Fibroblast of pulmonary artery (primary cell): ENCODE measurements at places on chromosomes 4 and X.

GRCh38 chr4:107993969-107994368 is 4.3 kb downstream of the HADH start:
- DNase-seq = no peak

GRCh38 chr4:55297346-55297745 is 48.7 kb upstream of the SRD5A3 start:
- DNase-seq = no peak

- DNase-seq = no peak
Measured at GRCh38 chr4:41748571-41749475, at the start of gene PHOX2B. PHOX2B (minus strand) TSS chr4:41748725; CDS start chr4:41748610, 115 bp downstream.

GRCh38 chr4:101232074-101232776 is 115.1 kb downstream of the PPP3CA start:
- peak; percentile 83 for DNase-seq

GRCh38 chr4:184345573-184345922 is 127.9 kb upstream of the ENPP6 start:
- DNase-seq = no peak

DNA sequence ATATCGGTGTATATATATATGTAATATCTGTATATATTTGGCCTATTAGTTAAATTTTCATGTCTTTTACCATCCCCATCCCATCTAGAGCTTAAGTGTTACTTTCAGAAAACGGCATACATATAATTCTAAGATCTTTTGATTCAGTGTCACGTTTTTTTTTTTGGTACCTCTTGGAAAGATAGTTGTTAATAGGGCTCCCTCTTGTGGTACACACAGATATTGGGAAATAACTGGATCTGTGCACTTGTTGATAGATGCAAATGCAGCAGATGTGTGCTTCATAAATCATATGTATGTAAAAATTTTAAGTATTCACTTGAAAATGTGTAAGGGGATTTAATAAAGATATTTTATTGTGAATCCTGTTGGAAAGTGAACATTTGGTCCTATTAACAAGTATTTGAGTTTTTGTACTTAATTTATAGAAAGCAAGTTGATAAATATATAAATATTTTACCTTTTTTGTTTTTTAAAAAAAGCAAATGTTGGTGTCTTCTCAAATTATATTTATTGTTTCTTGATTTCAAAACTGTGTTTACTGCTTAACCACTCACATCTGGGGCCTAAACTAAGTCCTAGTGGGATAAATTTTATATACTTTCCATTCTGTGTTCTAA is 74.7 kb downstream of the PAQR3 start:
- peak; percentile 91 for DNase-seq

- DNase-seq = peak; percentile 55
Measured at GRCh38 chr4:125123570-125124109, 191.1 kb upstream of the FAT4 start.

DNA sequence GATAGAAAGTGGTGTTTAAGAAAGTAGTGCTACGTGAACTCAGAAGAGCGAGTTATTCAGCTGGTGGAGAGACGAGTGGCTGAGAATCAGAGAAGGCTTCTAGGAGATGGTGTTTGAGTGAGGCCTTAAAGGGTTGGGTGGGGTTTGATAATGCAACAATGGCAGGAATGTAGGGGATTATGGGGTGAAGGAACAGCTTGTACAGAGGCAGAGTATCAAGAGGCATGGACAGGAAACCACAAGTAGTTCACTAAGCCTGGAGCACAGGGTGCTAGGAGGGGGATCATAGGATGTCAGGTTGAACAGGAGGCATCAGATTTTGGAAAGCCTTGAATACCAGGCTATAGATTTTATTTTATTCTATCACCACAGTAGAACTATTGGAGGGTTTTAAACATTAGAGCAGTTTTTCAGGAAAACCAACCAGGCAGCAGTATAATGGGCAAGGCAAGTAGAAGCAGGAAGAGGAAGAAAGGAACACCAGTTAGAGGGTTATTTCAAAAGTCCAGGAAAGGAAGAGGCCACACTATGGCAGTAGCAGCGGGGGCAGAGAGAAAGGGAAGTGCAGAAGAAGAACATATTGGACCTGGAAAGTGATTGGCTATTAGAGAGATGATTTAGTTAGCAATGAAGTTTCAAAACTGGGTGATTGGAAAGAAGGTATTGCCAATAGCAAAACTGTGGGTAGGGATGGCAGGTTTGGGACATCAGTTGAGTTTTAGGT is 99.2 kb downstream of the DOCK11 start:
- peak; percentile 4 for DNase-seq

- DNase-seq = peak; percentile 82
Measured at GRCh38 chr4:71713611-71714203, 70.2 kb downstream of the GC start.

- DNase-seq = no peak
Measured at GRCh38 chrX:146264763-146265375, 447.2 kb downstream of the SLITRK2 start.

DNA sequence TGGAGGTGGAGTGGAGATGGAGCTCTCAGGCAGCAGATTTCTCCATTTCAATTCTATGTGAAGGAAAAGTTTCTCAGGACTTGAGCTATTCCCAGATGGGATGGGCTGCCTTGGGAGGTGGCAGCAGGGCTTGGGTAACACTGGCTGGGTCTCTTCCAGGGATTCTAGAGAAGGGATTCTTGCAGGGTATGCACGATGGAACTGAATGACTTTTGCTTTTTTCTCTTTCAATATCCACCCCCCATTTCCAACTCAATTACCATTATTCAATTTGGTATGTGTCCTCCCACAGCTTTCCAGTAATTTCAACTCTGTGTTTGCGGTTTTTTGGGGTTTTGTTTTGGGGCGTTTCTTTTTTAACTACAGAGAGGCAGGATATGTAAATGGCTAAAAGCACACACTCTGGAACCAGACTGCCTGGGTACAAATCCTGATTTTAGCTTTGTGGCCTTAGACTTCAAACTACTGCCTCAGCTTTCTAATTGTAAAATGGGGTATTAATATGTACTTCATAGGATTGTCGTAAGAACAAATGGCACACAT is 228.8 kb downstream of the EVC2 start:
- no peak for DNase-seq

DNA sequence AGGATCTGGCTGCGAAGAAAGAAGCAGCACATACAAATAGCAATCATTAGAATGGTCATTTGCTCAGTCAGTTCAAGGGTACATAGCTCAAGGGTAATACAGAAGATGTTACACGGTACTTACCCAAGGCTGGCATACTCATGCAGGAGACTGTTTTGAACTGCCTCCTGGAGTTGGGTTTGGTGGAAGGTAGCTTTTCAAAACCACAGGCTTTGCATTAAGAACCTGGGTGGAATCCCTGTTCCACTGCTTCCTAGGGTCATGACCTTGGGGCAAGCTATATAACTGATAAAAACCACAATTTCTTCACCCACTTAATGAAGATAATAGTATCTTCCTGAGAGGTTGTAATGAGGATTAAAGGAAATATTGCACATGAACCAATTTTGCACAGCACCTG is 36.5 kb downstream of the TBC1D9 start:
- no peak for DNase-seq

DNA sequence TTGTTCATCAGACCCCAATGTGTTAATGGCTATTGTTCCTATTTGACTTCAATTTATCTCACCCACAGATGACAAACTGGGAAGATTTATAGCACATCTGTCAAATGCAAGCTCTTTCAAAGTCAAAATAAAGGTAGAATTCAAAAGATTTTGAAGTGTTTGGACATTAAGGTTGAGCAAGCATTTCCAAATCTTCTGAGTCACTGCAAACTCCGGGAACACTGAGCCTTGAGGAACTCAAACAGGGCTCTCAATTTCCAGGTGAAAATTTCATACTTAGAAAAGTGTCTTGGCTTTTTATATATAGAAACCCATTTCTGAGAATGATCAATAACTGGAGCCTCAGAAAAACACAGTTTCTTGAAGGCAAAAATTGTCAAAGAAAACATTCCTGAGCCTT is 199.5 kb upstream of the IGFBP7 start:
- DNase-seq = no peak

DNA sequence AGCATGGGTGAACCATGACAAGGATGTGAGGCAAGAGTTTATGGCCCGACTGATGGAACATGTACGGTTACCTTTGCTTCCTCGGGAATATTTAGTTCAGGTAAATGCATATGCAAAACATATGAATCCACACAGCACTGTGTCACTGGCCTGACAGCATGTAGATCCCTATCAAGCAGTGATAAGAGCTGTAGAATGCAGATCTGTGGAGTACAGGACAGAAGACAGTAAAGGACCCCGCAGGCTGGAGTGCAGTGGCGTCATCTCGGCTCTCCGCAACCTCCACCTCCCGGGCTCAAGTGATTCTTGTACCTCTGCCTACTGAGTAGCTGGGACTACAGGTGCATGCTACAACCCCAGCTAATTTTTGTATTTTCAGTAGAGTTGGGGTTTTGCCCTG is 29.8 kb upstream of the MSMO1 start:
- no peak for DNase-seq

- no peak for DNase-seq
Measured at GRCh38 chr4:1153567-1154090, 18.8 kb downstream of the SPON2 start.

DNA sequence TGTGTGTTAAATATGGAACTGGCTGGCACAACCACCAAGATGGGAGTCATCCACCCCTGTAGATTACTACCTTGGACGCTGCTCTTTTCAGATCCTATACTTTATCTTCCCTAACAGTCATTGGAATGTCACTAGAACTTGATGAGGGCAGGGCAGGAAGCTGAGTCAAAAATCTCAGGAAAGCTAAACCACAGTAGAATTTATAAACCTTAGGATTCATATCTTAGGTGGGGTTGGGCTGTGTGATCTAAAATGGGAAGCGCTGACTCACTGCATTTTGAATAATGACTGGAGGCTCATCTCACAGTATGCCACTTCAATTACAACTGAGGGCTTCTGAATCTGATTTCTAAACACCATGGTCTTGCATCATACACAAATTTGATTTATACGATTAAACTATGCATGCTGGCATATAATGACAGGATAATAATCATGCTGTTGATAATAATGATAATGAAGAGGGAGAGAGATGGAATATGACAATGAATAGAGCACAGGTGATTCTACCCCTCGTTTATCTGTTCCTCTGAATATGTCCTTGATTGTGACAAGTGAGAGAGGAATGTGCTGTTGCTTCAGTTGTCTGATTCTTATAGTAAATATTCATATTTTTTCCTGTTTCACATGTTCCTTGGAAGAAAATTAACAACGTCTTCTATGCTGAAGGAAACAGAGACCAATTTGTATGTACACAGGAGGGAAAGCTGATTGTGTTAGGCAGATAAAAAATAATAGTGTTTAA is 270.3 kb upstream of the HS3ST1 start:
- DNase-seq = peak; percentile 60

DNA sequence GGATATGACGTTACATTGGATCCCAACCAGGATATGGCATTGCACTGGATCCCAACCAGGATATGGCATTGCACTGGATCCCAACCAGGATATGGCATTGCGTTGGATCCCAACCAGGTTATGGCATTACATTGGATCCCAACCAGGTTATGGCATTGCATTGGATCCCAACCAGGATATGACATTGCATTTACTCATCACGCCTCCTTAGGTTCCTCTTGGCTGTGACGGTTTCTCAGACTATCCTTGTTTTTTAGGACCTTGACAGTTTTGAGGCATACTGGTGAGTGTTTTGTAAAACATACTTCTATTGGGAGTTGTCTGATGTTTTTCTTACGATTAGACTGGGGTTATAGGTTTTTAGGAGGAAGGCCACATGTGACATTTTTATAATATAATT is 5.4 kb upstream of the ACSL1 start:
- DNase-seq = no peak

GRCh38 chrX:152819266-152819665 is 11.3 kb downstream of the CETN2 start:
- no peak for DNase-seq

GRCh38 chr4:4259484-4260100 is 11.6 kb upstream of the TMEM128 start:
- no peak for DNase-seq

DNA sequence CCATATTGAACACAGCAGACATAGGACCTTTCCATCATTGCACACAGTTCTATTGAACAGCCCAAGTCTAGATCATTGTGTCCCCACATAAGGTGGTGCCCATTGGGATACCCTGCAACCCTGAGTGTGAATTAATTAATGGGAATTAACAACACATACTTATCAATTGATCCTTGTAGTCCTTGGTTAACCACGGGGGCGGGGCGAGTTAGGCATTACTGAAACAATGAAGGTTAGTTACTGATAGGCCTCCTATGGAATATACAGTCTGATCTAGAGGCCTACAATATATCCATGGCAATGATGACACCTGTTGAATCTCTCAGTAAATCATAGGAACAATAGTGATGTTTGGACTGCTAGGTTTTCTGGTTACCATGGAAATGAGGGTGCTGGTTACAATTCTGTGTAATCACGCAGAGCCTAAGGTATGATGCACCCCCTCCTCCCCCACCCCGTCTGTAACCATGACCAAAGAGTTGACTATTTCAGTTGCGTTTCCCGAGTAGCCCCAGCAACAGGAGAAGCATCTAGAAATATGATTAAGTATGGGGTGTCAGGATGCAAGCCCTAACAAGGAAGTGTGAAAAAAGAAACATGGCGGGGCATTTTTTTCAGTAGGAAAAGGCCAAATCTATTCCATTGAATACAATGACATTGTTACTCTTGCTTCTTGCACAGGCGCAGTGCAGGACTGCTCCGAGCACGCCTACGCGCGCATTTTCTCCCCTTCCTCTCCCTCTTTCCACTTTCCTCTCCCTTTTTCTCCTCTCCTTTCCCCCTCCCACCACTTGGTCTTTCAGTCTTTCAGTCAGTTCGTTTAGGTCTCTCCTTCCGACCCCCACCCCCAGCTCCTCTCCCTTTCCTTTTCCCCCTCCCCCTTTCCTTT is 677 bp upstream of the NONO start:
- peak; percentile 52 for DNase-seq

GRCh38 chr4:94571298-94571697 is 119.6 kb downstream of the PDLIM5 start:
- no peak for DNase-seq

DNA sequence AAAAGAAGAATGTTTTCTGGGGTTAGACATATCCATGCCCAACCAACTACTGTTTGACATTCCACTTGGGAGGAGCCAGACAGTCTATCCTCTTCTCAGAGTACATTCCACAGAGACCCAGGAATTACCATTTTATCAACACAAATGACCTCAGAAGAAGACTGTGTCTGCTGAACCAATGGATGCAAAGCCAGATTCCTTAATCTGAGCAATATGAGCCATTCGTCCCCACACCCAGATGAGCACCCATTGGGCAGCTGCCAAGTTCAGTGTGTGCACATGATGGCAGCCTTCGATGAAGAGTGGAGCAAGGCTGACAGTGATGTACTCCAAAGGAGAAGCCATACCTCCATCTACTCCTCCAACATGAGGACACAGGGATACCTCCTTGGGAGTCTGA is 111.3 kb downstream of the ZNF674 start:
- peak; percentile 4 for DNase-seq

- DNase-seq = no peak
Measured at GRCh38 chr4:162075726-162076125, 88.1 kb downstream of the FSTL5 start.

- DNase-seq = no peak
Measured at GRCh38 chr4:183636503-183636902, 22.5 kb downstream of the RWDD4 start.

DNA sequence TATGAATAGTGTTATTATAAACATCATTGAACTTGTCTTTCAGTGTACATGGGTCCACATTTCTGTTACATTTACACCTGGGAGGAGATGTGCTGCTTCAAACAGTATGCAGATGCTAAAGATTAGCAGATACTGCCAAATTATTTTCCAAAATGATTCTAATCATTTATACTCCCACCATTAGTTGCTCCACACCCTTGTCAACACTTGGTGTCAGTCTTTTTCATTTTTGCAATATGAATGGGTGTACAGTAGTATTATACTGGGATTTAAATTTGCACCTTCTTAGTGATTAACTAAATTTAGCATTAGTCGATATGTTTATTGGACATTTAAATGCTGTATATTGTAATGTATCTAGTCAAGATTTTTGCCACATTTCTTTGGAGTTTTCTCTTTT is 131.6 kb upstream of the GRID2 start:
- peak; percentile 19 for DNase-seq
